Aorta (tissue), 5 donors: ENCODE measurements at places on chromosomes 4 and X. TPM values are rescaled to one million over a fixed set of nuclear protein-coding genes. Genes with fewer than 3 reads are reported as not detected.
A peak's percentile ranks its signal among the peaks of the same experiment; 100 is the strongest.

The NSUN7 gene
- 6.8 TPM for total RNA-seq

The TRO gene
- 13.5 TPM for total RNA-seq

GRCh38 chr4:186039697-186040096 is 29.3 kb upstream of the TLR3 start:
- H3K27me3 ChIP-seq: no peaks in the 10 kb centered on the region
- H3K4me1 ChIP-seq: peaks cover 1% of the 10 kb centered on the region
- H3K36me3 ChIP-seq: no peaks in the 10 kb centered on the region
- H3K4me3 ChIP-seq: no peak overlapping the region

DNA sequence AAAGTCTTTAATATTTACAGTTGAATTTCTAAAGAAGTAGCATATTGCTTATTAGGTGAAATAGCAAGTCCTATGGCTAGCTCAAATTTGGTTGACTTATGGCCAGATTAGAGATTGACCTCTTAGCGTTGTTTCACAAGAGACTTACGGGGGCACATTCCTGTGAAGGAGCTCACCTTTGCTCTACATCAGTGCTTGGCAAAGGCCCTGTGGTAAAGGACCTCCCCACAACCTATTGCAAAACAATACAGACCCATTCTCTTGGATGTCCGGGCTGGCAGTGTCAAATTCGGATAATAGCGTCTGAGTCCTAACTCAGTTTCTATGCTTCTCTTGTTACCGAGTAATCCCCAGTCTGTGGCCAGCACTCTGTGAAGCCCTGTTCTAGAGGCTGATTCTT is 10.9 kb downstream of the PDHA1 start:
- no peak overlapping the region for H3K27ac ChIP-seq
- DNase-seq: no peak
- no peaks in the 10 kb centered on the region for H3K27me3 ChIP-seq
- no peaks in the 10 kb centered on the region for H3K4me1 ChIP-seq
- H3K36me3 ChIP-seq: no peaks in the 10 kb centered on the region

- H3K27ac ChIP-seq: no peak overlapping the region
- no peak overlapping the region for H3K4me3 ChIP-seq
- DNase-seq: no peak
- H3K36me3 ChIP-seq: no peaks in the 10 kb centered on the region
- no peaks in the 10 kb centered on the region for H3K4me1 ChIP-seq
Measured at GRCh38 chrX:72023071-72023470, 108.6 kb downstream of the RTL5 start.

- H3K4me3 ChIP-seq: no peak overlapping the region
- H3K4me1 ChIP-seq: no peaks in the 10 kb centered on the region
- no peaks in the 10 kb centered on the region for H3K27me3 ChIP-seq
- H3K36me3 ChIP-seq: no peaks in the 10 kb centered on the region
Measured at GRCh38 chr4:120682981-120683380, 239.5 kb downstream of the PRDM5 start.

GRCh38 chr4:122797405-122798094 is 29.1 kb upstream of the FGF2 start:
- no peak for DNase-seq
- H3K4me3 ChIP-seq: no peak overlapping the region
- H3K4me1 ChIP-seq: no peaks in the 10 kb centered on the region
- no peaks in the 10 kb centered on the region for H3K27me3 ChIP-seq
- peak overlapping the region; percentile 50 for H3K27ac ChIP-seq

- H3K4me1 ChIP-seq: no peaks in the 10 kb centered on the region
- DNase-seq: no peak
Measured at GRCh38 chrX:108097380-108097779, 5.8 kb downstream of the ATG4A start.

GRCh38 chr4:10981576-10981975 is 297.0 kb upstream of the CLNK start:
- no peaks in the 10 kb centered on the region for H3K27me3 ChIP-seq
- no peaks in the 10 kb centered on the region for H3K4me1 ChIP-seq
- no peak for DNase-seq
- H3K27ac ChIP-seq: no peak overlapping the region
